ENCODE measurements at places on chromosomes 7 and 10.
A peak's percentile ranks its signal among the peaks of the same experiment; 100 is the strongest.

GRCh38 chr7:22712999-22713398, 14.0 kb upstream of the IL6 start:
- no peak for DNase-seq

DNA sequence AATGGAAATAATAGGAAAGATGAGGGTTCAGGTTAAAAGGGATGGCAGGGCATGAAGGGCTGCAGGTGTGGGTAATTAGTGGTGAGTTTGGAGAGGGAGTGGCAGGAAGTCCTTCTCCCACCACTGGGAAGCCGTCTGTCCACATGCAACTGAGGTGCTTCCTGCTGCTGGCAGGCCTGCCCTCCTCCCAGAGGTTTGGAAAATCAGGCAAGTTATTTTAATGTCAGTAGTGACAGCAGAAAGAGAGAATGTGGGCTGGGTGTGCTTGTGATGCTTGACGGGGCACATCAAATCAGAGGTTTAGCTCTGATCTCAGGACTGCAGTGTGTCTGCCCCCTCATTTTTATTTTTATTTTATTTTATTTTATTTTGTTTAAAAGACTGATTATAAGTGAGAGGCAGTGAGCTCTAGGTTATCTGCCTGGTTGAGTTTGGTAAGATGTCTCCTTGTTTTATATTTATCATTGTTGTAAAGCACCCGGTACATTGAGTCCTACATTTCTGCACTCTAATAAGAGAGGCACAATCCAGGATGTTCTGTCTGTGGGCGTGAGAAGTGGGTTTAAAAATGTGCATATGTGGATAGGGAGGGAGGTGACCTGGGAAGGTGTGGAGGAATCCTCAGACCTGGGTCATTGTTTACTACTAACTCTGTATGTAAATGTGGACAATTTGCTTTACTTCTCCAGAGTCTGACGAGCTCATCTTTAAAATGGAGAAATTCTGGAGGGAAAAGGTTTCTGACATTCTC, 504.4 kb downstream of the LRMDA start:
- DNase-seq = no peak

DNA sequence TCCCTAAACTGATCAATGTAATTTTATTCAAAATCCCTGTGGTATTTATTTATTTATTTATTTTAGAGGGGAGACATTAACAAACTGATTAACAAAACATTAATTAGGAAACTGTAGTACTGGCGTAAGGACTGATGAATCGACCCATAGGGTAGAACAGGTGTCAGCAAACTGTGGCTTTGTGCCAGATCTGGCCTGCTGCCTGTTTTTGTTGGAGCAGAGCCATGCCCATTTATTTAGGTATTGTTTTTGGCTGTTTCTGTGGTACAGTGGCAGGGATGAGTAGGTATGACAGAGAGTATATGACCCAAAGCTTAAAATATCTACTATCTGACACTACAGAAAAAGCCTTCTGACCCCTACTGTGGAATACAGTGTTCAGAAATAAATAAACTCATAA, 332.5 kb upstream of the ETV1 start:
- no peak for DNase-seq

GRCh38 chr7:134367956-134368749, 51.4 kb upstream of the SLC35B4 start:
- DNase-seq = no peak

GRCh38 chr10:58586282-58587245, 73.9 kb downstream of the BICC1 start:
- no peak for DNase-seq

GRCh38 chr10:36739884-36740445, 385.4 kb upstream of the ANKRD30A start:
- DNase-seq = no peak

- DNase-seq = no peak
These were observed 36.0 kb downstream of the DNAJB9 start for GRCh38 chr7:108605559-108606201.

DNA sequence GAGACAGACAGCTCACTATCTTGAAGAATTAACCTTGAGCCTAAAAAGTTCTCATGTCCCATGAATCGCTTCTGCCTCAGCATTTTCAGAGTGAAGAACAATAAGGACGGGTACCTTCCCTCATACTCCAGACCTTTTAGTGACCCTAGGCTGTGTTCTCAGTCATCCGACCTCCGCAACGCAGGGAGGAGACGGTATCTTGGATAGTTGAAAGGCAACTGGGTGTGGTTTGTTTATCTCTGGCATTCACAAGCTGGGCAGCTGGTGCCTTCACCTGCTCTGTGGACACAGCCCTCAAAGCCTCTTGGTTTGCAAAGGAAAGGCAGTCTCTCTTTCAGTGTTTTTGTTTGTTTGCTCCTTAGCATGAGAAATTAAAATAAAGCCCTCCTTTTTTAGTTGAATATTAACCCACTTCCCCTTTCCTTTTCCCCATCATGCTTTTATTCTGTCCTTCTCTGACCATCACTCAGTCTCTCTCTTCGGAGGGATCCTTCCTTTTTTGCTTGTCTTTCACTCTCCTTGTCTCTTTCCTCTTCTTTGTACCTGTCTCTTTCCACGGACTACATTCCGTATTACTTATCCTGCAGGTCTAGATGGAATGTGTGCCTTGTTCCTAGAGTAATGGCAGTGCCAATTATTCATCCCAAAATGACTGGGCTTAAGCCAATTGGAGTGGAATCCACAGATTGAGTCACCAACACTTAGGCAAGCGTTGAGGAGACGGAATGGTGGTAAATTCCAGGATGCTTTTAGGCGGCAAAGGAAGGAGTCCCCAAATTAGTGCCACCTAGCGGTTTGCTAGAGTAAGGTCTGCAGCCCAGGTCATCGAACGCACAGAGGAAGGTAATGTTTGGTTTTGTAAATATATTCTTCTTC, 45.8 kb downstream of the PRR15 start:
- DNase-seq = peak; percentile 66

- DNase-seq = no peak
These were observed 22.0 kb upstream of the FZD1 start for GRCh38 chr7:91242097-91242844.

DNA sequence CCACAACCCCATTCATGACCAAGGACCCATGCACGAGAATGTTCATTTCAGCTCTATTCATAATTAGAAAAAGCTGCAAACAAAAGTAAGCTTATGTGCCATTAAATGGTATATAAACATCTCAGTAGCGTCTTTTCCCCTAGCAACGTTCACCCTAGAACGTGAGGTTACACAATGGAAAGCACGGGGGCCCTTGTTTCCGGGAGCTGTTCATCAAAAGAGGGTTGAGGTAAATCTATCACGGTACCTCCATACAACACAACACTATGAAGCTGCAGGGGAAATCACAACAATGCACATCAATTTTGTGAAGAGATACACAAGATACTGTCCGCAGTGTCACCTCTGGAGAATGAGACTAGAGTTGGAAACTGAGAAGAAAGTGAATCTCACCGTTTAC, 80.9 kb upstream of the DDC start:
- DNase-seq = no peak

DNA sequence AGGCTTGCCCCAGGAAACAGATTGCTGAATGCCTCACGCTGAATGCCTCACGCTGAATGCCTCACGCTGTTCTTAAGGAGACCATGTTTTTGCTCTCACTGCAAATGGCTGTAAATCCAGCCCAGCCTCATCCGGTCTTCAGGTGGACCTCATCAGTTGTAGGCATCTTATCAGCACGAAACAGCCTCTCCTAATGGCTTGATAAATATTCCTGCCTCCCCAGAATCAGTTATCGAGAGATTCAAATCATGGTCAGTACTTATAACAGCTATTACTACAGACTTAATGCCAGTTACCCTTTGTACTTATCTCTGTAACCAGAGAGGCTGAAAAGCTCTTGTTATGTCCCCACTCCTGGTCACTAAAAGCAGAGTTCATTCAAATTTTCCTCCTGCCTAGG, 290.6 kb downstream of the FZD1 start:
- peak; percentile 59 for DNase-seq

GRCh38 chr7:45410893-45411292, 163.3 kb upstream of the ADCY1 start:
- no peak for DNase-seq

- no peak for DNase-seq
These were observed 380.9 kb downstream of the PARD3 start for GRCh38 chr10:34434119-34434594.

DNA sequence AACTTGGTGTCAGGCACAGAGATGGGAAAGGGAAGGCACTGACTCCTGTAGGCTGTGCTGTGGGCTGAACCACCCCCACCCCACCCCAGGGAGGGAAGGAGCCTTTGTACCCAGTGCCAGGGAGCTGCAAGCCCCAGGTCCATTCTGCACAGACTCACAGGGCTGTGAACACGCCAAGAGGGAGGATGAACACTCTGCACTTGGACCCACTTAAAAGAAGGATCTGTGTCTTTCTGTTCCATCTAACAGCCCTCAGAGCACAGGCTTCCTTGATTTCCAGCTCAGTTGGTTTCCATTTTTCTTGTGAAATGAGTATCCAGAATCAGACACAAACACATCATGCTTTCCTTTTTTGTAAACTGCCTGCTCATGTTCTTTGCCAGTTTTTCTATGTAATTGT, 84.9 kb downstream of the GRB10 start:
- no peak for DNase-seq

- no peak for DNase-seq
These were observed 52.3 kb downstream of the CYP26A1 start for GRCh38 chr10:93125966-93126365.

GRCh38 chr10:28664369-28664740, 13.0 kb upstream of the BAMBI start:
- no peak for DNase-seq

GRCh38 chr10:46268076-46268881, 18.5 kb upstream of the ANTXRL start:
- DNase-seq = no peak

GRCh38 chr7:151137076-151137675, 30.3 kb downstream of the GBX1 start:
- DNase-seq = no peak

Measured in hematopoietic multipotent progenitor cell treated with erythropoietin and hydrocortisone succinate and interleukin-3 and kit ligand, for 8 days (in vitro differentiated cells).